Anterior cingulate cortex (tissue), 58 donors: ENCODE measurements at places on chromosomes 1 and 21.
A peak's percentile ranks its signal among the peaks of the same experiment; 100 is the strongest.

GRCh38 chr1:53305650-53306049, 22.2 kb downstream of the LRP8 start:
- no peak for DNase-seq

DNA sequence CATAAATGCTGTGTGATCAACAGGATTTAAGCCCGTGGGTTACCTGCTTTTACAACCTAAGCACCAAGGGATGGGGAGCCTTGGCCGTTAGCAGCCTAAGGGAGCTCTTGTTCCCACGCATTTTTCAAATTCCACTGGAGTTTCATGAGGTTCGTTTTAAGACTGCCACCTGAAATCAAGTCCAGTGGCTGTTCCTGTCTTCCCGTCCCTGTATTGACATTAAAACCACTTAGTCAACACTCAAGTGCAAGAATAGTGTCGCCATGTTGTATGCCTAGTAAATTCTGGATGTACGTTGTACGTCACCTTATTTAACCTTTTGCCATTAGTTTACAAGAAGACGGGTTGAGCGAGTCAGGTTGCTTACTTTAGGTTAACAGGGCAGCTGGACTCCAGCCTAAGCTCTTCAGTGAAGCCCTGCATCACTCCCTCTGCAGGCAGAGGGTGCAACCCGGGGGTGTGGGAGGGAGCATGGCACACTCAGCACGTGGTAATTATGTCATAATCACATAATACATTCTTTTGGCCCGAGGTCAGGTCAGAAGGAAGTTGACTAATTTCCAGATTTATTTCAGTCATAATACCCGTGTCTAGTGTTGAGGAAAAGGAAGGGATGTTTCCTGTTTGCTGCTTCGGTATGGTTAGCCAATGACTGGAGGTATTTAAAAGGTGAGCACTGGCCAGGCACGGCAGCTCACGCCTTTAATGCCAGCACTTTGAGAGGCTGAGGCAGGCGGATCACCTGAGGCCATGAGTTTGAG, 42.5 kb downstream of the CNST start:
- no peak for DNase-seq

GRCh38 chr1:42743317-42744147, 3.5 kb upstream of the CLDN19 start:
- DNase-seq: no peak

DNA sequence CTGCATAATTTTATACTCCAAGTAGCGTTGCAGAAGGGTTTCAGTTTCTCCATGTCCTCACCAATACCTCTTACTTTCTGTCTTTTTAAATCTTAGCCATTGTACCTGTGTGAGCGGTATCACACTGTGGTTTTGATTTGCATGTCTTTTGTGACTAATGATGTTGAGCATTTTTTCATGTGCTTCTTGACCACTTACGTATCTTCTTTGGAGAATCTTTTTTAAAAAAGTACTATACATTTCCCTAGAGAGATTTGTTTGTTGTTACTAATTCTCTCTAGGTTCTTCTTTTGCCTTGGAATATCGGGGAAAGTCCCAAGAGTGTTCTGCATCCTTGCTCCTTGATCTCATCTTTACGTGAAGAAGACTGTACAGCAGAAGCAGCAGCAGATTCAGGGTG, 81.8 kb upstream of the WARS2 start:
- no peak for DNase-seq

- no peak for DNase-seq
Observed at GRCh38 chr1:156805766-156806511, 10.7 kb downstream of the SH2D2A start.

DNA sequence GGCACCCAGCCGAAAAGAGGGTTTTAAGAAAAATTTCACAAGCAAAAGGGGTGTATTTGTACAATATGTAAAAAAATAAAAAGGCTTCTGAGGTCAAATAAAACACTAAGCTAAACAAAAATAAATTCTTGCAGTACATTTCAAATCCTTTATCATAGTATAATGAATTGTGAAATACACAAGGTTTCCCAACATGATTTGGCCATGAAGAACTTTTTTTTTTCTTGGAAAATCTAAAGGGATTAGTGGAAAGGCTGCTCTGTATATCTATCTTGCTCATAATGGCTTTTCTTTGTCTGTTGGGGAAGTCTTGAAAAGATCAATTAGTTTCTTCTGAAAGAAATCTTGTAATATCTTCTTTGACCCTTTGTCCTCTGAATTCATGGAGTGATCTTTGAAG, 593.4 kb downstream of the PLPP3 start:
- DNase-seq: no peak

DNA sequence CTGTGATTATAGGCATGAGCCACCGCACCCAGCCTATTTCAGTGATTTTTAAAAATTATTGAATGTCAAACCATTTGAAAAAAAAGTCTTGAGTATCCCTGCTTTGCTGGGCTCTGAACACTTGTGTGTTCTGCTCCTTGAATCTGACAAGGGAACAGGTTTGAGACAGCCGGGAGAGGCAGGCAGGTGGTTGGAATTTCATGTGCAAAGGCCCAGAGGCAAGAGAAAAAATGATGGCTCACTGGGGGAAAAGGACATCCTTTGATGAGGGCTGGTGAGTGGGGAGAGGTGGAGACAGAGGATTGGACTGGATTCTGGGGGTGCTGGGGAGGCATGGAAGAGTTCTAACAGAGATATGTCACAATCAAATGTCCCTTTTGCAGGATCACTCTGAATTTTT, 13.1 kb upstream of the WASF2 start:
- DNase-seq: no peak

DNA sequence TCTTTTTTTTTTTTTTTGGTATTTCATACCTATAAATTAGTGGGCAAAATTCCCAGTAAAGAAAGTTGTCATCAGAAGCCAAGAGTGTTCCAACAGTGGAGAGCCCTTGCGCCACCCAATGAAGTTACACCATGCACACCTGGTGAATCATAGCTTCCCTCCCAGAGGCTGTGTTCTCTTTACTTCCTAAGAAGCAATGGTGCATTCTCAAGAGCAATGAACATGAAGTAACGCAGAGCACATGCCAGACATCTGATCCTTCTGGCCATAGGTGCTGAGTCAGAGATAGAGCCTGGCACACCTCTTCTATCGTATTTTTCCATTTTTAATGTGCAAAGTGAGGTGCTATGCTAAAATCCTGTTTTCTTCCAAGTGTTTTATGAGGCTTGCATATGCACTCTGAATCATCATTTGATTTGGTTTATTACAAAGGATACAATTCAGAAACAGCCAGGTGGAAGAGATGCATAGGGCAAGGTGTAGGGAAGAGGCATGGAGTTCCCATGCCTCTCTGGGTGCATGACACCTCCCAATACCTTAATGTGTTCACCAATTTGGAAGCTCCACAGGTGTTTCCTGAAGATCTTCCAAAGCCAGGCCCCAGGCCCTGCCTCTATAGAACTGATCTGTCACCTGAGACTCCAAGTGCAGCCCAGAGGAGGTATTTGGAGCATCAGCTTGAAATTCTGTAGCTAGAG, 408.0 kb downstream of the SIPA1L2 start:
- DNase-seq: no peak

- DNase-seq: no peak
Observed at GRCh38 chr1:179353546-179353945, 12.2 kb upstream of the AXDND1 start.

- DNase-seq: no peak
Observed at GRCh38 chr1:160043543-160043942, 11.8 kb upstream of the PIGM start.

DNA sequence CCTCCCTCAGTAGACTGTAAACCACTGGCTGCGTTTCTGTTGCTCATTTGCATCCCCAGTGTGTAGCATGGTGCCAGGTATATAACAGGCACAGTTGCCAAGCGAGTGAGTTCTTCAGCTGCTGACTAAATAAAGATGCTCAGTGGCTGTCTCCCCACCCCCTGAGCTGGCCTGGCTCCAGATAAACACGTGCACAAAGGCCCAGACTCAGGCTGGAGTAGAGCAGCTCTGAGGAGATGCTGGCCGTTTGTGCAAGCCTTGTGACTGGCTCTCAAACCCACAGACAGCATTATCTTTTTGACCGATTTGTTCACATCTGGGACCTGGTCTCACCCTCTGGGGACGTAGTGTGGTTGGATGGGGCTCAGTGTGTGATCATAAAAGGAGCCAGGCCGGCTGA, 7.1 kb downstream of the CHRNB2 start:
- DNase-seq: peak; percentile 59

DNA sequence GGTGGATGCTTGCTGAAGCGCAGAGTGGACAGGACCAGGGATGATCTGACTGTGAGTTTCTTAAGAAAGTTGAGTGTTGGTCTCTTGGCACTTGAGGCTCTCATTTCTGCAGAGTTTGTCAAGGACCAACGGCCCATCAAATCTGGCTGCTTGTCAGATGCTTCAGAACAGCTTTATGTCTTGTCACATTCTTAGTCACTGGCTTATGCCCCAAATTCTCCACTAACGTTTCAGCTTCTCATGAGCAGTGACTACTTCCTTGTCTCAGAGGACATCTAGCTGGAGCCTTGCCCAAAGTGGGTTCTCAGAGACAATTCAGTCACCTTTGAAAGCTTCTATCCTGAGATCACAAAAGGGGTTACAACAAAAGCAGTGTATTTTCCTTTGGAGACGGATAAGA, 92.3 kb downstream of the ST6GALNAC5 start:
- no peak for DNase-seq

GRCh38 chr1:23727362-23727811, 15.9 kb upstream of the ELOA start:
- DNase-seq: peak; percentile 7

- no peak for DNase-seq
Observed at GRCh38 chr1:209621741-209622655, 30.2 kb downstream of the LAMB3 start.

DNA sequence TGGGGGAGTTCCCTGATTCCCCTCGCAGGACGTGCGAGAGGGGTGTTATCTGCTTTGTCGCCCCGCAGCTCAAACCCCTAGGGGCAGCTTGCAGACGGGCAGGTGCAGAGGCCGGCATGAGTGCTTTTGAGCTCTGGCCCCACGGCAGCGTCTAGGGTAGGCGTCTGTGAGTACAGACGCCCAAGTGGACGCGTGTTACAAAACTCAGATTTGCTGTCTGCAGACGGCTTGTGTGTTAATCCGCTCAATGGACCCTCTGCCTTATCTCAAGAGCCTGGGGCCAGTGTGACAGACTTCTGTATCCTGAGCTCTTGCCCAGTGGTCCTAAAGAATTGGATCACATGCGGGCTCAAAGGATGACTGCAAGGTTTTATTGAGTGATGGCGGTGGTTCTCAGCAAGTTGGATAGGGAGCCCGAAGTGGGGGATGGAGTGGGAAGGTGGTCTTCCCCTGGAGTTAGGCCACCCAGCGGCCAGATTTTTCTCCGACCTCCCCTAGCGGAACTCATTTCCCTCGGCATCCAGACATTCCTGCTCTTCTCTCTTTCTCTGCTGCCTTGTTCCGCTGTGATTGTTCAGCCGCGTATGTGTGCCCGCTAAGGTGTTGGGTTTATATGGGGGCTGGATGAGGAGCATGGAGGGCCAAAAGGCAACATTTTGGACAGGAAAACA, 9.4 kb downstream of the CFHR4 start:
- DNase-seq: peak; percentile 0

GRCh38 chr1:178019622-178020021, 49.8 kb upstream of the SEC16B start:
- no peak for DNase-seq

DNA sequence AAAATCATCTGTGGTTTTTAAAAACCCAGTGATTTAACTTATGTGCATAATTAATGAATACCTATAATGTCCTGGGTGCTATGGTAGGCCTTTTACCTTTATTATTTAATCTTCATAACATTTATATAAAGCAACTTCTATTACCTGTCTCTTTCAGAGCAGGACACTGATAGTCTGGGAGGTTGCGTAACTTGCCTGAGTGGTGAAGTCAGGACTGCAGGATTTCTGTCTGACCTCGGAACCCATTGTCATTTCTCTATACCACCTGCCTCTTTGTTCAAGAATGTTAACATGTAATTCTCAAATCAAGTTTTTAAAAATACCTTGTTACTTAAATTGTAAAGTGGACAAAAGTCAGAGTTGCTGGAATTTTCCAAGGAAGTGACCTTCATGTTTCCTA, 41.0 kb upstream of the BACH1 start:
- DNase-seq: no peak

GRCh38 chr1:59186656-59187055, 110.2 kb upstream of the FGGY start:
- no peak for DNase-seq

DNA sequence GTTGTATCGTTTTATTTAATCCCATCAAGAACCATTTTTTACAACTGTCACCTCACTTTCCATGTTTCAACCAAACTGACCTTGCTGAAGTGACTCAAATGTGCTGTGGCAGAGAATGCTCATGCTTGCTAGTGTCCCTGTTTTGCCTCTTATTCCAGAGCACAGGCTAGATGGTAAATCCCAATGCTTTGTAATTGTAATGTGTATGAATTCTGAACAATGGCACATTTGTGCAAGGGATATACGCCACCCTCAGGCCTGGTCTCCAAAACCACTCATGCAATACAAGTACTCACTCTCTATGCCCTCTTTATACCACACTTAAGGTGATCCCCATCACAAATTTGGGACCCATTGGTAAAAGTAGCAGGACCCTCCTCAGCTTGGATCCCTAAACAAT, 313.6 kb downstream of the HHIPL2 start:
- DNase-seq: no peak

DNA sequence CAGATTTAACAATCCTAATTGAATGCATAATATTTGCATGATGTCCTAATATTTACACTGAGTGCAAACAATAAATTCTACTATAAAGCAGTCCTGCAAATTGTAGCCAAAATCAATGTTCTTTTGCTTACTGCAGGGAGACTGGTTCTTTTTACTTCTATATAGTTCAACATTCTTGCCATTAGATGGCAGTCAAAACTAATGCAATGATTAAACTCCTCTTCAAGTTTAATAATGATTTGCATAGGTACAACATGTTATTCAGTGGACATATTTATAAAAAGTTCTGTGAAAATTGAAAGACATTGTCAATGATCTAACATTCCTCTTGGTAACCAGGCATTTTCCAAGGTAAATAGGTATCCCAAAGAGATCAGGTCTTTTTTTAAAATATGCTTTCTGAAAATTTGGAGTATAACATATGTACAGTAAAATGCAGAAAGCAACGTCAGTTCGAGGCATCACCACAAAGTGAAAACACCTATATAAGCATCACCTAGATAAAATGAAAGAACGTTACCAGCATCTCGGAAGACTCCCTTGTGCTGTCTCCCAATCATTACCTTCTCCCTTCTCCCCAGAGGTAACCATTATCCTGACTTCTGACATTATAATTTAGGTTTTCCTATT, 9.8 kb upstream of the FNBP1L start:
- no peak for DNase-seq

- DNase-seq: no peak
Observed at GRCh38 chr1:235712812-235713211, 63.2 kb upstream of the GNG4 start.

DNA sequence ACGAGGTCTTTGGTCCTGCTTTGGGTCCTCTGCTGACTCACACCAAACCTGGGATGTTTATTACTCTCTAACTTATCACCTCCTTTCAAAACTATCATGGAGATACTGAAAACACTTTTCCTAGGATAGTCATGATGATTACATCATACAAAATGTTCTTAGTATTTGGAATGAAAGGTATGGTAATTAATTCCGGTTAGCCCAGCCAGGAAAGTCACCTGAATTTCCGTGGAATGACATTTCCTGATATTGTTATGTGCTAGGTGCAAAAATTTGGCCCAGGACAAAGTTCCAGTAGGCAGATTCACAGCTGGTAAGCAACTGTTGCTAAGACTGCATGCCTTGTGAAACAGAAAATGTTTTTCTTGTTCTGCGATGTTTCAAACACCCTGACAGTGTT, 203.4 kb downstream of the ZNF648 start:
- DNase-seq: no peak
